ENCODE measurements at places on chromosomes 12 and 14.
A peak's percentile ranks its signal among the peaks of the same experiment; 100 is the strongest.

GRCh38 chr12:56258820-56259183 lies 618 bp upstream of the ANKRD52 start:
- no peak for DNase-seq

GRCh38 chr12:76888775-76889174 lies 10.0 kb upstream of the CSRP2 start:
- DNase-seq: no peak

DNA sequence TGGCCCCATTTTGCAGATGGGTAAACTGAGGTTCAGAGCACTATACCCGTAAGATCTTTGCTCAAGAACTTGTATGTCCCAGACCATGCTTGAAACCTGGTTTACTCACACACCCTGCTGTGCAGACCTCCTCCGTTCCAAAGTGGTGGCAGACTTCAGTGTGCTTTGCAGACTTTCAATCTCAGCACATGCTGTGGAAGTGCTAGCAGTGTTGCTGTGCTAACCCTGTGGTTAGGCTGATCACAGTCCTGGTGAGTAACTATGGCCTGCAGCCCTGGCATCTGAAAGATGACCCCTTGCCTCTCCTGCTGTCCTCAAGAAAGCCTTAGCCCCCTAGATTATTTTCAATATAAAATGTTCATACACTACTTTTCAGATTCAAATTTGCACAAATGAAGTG lies 450.6 kb downstream of the DPF3 start:
- no peak for DNase-seq

DNA sequence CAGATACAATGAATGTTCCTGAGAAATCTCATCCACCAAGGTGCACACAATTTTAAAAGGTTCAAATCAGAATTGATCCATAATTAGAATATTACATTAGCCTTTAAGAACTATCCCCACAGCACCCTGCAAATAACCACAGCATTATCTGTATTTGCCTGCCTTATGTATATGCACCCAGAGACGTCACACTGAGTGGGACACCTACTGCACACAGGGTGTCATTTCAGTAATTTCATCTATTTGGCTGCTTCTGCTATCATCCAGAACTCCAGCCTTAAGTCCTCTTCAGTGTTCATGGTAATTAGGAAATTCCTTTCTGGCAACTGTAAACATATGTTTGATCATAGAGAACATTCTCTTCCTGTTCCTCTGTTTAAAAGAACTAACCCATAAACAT lies 298.4 kb downstream of the SYT1 start:
- DNase-seq: no peak

- DNase-seq: no peak
These were observed 715 bp downstream of the CACNB3 start for GRCh38 chr12:48818831-48819590.

- DNase-seq: no peak
These were observed 48.3 kb downstream of the SPATS2 start for GRCh38 chr12:49415521-49415970.

GRCh38 chr12:61018571-61018970 lies 1241.6 kb upstream of the USP15 start:
- DNase-seq: no peak

DNA sequence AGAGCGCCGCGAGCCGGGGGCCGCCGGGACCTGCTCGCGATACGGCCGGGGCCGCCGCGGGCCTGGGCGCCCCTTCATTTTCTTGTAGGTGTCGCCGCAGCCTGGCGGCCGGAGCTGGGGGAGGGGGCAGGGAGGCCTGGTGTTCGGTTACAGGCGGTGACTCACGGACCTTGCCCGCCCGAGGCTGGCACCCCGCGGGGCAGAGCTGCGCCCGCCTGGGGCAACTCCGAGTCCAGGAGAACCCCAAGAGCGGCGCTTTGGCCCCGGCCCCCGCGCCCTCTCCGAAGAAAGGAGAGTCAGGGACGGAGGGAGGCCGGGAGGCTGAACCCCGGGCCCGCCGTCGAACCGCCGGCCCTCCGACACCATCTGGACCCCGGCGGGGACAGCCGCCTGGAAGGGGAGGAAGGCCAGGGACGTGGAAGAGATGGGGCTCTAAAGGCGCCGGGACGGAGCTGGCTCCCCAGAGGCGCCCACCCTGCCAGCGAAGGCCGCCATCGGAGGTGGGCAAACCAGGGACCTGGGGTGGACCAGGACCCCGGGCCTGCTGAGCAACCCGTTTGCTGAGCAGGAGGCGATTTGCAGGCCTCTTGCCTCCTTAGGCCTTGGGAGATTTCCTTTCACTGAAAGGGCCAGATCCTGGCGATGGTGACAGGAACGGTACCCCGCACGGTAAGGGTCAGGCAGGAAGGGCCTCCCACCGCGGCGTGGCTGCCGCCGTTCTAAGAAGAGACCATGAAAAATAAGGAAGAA lies 843 bp upstream of the NUAK1 start:
- no peak for DNase-seq

GRCh38 chr14:58280954-58281787 lies 17.2 kb upstream of the ARID4A start:
- peak; percentile 84 for DNase-seq

- no peak for DNase-seq
These were observed 45.3 kb upstream of the MTERF2 start for GRCh38 chr12:107032266-107032665.

DNA sequence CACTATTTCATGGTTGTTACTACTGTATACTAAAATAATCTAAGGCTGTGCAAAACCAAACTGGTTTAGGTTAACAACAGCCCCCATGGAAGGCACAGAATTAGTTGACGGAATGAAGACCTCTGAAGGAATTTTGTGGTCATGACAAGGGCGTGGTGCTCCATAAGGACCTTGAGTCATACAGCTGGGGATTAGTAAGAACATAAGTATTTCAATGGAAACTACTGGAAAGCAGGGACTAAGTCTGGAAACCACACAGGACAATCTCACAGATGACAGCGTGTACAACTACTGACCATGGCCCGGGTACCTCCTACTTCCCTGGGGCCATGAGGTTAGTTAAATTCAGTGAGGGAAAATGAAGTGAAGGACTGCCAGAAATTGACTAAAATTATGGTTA lies 98.5 kb upstream of the PLEKHA5 start:
- DNase-seq: no peak

GRCh38 chr12:121811434-121812319 lies 7.9 kb downstream of the SETD1B start:
- no peak for DNase-seq

DNA sequence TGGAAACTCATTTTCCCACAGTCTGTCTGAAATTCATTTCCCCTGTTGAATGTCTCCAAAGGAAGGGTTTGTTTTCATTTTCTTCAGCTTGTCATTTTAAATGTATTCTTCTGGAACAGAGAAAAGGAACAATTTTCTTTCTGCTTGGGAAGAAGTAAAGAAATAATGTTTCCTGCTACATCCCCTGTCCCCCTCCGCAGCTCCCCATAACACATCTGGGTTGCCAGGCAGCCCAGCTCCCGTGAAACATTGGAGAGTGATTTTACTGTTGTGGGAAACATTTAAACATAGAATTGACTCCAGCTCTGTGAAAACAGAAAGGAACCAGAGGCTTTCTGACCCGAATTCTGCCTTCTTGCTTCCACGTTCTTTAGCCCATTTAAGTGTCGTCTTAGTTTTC lies 159.5 kb downstream of the TMEM132C start:
- DNase-seq: no peak

- DNase-seq: no peak
These were observed 874.9 kb downstream of the NRXN3 start for GRCh38 chr14:79044894-79045624.

- DNase-seq: no peak
These were observed 48.2 kb downstream of the PPM1H start for GRCh38 chr12:62886796-62887195.

- no peak for DNase-seq
These were observed 524.8 kb upstream of the ATP2B1 start for GRCh38 chr12:90233168-90234100.

GRCh38 chr14:53613404-53614253 lies 343.0 kb downstream of the BMP4 start:
- DNase-seq: peak; percentile 15

- no peak for DNase-seq
These were observed 968.5 kb downstream of the AACS start for GRCh38 chr12:126033751-126034150.

DNA sequence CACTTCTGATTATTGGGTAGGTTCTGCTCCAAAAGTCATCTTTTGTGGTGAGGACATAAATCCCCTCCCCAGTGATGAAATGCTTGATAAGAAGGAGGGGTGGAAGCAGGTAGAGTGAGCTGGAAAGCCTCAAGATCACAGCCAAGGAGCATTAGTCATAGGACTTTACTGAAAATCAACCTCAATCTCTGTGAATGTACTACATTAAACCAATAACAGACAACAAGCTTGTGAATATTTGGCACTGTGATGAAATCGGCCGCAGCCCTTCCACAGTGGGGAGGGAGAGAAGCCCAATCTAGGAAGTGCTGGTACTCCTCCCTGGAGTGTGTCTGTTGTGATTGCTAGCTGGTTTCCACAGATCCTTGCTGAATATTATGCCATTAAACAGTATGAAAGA lies 41.2 kb upstream of the PTCSC3 start:
- DNase-seq: no peak

DNA sequence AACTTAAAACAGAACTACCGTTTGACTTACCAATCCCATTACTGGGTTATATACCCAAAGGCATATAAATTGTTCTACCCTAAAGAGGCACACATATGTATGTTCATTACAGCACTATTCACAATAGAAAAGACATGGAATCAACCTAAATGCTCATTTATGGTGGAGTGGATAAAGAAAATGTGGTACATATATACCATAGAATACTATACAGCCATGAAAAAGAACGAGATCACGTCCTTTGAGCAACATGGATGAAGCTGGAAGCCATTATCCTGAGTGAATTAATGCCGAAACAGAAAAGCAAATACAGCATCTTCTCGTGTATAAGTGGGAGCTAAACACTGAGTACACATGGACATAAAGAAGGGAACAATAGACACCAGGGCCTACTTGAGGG lies 31.8 kb downstream of the TMEM229B start:
- DNase-seq: no peak

GRCh38 chr12:105445649-105446048 lies 115.2 kb downstream of the C12orf75 start:
- no peak for DNase-seq

DNA sequence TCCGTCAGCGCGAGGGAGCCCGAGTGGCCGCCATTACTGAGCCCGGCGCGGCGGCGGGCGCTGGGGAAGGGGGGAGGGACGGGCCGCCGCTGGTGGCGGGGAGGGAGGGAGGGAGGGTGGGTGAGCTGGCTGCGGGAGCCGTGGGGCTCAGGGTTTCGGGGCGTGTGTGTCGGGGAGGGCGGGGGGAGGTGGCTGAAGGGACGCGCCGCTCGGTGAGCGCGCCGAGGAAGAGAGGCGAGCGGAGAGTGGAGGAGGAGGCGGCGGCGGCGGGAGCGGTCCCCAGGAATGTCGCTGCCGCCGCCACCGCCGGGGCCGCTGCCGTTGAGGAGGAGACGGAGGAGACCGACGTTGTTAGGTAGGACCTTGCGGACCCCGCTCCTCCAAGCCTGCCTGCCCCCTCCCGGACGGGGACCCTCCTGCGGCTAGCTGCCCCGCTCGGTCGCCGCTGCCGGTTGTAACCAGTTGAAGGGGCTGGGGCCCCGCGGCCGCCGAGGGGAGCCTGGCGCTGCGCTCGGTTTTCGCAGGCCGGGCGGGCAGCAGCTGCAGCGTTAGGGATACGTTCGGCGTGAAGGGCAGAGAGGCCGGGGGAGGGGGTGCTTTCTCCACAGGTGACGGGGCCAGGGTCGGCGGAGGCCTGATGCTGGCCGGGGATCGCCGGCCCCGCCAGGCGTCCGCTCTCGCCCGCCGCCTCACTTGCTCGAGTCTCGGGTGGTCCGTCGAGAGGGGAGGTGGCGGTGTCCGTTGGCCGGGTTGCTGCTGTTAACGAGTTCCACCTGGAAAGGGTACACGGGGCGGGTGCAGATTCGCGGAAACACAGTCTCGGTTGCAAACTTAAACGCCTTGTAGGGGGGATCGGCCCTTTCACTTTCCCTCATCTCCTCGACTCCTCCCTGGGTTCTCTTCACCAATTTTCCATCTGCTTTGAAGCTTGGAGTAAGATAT lies at the start of gene ARHGAP5:
Gene ARHGAP5 (plus strand): TSS at position 224 of the 942 bp plus-strand sequence. CDS start 13,366 bp downstream, outside the sequence.
- no peak for DNase-seq

- DNase-seq: no peak
These were observed 13.3 kb downstream of the TNS2 start for GRCh38 chr12:53062977-53063707.

DNA sequence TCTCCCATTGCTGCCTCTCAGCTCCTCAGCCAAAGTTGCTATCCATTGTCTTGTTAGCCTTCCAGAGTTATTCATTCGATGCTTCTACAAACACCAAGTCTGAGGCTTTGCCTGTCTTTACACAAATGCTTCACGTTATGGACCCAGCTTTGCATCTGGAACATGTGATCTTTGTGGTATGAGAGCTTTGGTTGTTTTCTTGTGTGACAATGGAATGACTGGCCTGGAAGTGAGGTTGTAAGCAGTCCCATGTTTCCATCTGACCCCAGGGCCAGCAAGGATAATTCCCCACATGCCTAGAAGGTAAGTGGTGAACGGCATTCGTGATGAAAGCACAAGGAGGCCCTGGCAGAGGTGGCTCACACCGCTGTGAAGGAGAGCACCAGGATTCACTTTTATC lies 866.7 kb upstream of the TMEM132C start:
- no peak for DNase-seq

- no peak for DNase-seq
These were observed 32.2 kb upstream of the BHLHE41 start for GRCh38 chr12:26157001-26157400.

- peak; percentile 12 for DNase-seq
These were observed 542.2 kb upstream of the USP15 start for GRCh38 chr12:61717986-61718385.

GRCh38 chr14:34012978-34013720 lies 62.3 kb upstream of the EGLN3 start:
- DNase-seq: peak; percentile 63

- peak; percentile 9 for DNase-seq
These were observed 249.7 kb downstream of the FOXG1 start for GRCh38 chr14:29016050-29016900.

DNA sequence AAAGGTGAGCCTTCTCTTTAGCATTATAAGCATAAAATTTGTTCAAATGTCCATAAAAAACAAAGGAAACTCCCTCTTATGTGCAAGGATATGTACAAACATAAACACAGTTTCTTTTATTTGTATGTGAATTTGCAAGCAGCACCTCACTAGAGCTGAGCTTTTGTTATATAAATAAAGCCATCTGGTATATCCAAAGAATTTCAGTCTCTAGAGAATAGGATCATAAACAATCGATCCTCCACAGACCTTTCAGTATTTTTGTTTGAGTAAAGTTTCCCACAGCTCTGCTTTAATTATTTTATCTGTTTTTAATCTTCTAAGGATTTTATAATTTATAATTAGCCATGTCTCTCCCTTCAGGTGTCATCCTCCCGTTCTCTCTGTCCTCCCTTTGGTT lies 89.2 kb downstream of the OTOGL start:
- no peak for DNase-seq

DNA sequence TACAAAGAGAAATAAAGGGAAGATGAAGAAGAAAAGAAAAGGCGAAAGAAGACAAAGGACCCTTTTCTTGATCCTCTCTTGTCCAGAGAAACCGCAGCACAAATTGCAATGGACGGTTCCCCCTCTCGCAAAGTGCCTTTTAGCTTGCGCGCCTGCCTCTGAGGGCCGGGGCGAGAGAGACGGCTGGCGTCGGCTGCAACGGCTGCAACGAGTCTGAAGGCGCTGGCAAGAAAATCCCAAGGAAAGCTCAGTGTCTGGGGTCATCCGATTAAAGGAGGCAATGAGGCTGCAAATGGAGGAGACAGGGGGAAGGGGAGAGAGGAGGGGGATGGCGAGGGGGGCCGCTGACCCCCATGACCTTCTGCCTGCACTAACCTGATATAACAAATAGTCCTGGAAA lies 671.5 kb downstream of the MED13L start:
- no peak for DNase-seq

- DNase-seq: no peak
These were observed 142.2 kb upstream of the FKBP4 start for GRCh38 chr12:2652401-2653081.

Measured in pons (tissue), 1 donor.